ENCODE measurements at places on chromosomes 1 and 21.

- no peak for DNase-seq
Measured at GRCh38 chr1:89273324-89273778, 691 bp upstream of the GBP5 start.

GRCh38 chr1:110634455-110635311, 28.5 kb upstream of the KCNA2 start:
- DNase-seq: peak; percentile 84

- no peak for DNase-seq
Measured at GRCh38 chr1:232385221-232385620, 244.7 kb downstream of the SIPA1L2 start.

DNA sequence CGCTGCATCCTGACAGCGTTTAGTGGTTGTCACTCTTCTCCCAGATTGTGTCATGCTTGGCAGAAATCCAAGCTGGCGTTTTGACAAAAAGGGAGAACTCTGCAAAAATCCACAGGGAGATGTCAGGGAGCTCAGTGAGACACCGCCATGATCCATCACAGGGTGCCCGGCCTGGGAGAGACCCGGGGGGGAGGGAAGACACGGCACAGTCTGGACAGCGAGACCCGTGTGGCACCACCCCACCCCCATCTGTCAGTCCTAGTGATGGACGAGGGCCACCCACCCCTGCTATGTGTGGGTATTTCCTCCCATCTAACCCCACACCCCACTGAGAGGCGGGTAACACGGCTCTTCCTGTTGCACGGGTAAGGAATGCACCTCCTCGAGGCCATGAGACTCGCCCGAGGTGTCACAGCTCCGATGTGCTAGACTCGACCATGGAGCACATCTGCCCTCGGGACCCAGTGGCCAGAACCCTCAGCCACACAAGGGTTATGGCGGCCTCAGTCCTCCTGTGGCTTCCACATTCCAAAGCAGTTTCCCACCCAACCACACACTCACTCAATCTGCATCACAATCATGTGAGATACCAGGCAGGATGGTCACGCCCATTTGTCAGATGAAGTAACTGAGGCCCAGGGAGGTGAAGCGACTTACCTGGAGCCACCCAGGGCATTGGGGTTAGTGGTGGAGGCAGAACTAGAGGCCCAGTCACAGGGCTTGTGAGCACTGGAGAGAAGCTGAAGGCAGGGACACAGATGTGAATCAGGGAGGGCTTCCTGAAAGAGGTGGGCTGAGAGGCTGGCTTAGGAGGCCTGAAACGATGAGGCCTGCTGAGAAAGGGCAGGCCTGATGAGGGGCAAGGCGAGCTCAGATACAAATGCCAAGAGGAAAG, 688.5 kb downstream of the MATN1 start:
- peak; percentile 78 for DNase-seq

GRCh38 chr21:34330055-34330454, 33.8 kb upstream of the KCNE2 start:
- no peak for DNase-seq

- DNase-seq: no peak
Measured at GRCh38 chr1:12055259-12055658, 7.8 kb upstream of the TNFRSF8 start.

- no peak for DNase-seq
Measured at GRCh38 chr1:207298636-207299398, 22.7 kb upstream of the CD55 start.
